Activated naive CD4-positive, alpha-beta T cell treated with anti-CD3 and anti-CD28 coated beads, Interleukin-2, amount 10 ng/mL, durations not matched to agents 7 days and 5 days (primary cell): ENCODE measurements at places on chromosomes 11 and 22.

- no peak for DNase-seq
Observed at GRCh38 chr11:125222494-125222893, 57.9 kb downstream of the PKNOX2 start.

- no peak for DNase-seq
Observed at GRCh38 chr11:8808226-8808585, 102.8 kb upstream of the AKIP1 start.

DNA sequence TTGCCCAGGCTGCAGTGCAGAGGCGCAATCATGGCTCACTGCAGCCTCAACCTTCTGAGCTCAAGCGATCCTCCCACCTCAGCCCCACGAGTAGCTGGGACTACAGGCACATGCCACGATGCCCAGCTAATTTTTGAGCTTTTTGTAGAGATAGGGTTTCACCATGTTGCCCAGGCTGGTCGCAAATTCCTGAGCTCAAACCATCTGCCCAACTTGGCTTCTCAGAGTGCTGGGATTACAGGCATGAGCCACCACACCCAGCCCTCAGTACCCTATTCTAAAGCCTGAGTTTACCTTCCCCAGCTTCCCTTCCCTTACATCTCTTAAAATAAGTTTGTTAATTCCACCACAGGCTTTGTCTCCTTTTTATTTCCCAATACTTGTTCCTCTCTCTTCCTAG, 59.1 kb downstream of the AMBRA1 start:
- DNase-seq = no peak

DNA sequence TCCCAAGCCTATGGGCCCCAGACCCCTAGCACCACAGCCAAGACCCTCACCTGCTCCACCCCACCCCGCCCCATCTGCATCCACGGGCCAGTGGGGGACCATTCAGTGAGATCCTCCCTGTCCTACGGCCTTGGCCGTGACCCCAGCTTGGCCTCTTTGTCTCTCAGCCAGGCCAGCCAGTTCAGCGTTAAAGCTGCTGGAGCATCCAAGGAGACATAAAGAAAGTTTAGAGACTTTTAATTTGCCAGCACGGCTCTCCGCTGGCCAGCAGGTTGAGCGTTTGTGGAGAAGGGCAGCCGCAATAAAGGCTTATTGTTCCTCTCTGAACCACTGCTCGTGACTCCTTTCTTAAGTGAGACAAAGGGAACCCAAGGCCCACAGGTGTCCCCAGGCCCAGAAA, 49.3 kb upstream of the LMO1 start:
- no peak for DNase-seq

DNA sequence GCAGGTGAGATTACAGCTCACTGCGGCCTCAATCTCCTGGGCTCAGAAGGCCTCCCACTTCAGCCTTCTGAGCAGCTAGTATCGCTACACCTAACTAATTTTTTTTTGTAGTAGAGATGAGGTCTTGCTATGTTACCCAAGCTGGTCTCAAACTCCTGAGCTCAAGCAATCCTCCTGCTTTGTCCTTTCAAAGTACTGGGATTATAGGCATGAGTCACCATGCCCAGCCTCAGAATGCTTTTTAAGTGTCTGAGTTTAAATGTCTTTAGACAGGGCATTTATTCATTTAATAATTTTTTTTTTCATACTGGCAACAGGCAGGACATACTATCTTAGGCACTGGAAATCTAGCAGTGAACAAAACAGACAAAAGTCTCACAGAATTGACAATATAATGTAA, 27.7 kb downstream of the LRP4 start:
- DNase-seq = no peak

- DNase-seq = no peak
Observed at GRCh38 chr22:45159652-45160462, 3.9 kb upstream of the NUP50 start.

GRCh38 chr11:13595166-13595565, 73.3 kb upstream of the FAR1 start:
- DNase-seq = no peak

DNA sequence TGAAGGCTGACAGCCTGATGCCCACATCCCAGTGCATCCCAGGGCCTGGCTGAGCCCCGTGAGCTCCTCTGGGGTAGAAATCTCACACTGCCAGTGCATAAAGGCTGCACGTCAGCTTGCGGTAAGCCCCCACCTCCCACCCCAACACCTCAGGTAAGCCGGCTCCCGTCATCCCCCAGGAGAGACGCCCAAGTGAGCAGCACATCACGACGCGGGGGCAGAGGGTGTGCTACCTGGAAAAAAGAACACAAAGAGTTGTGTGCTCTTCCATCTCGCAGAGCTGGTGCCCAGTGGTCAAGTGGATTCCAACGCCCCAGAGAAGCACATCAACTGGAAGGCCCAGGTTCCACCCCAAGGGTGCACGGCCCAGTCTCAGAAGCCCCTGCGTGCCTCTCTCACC, 50.0 kb downstream of the IGSF9B start:
- peak; percentile 10 for DNase-seq
